ENCODE measurements at places on chromosomes 11 and 22.

GRCh38 chr22:36331912-36332622 is 55.7 kb downstream of the MYH9 start:
- peak; percentile 68 for DNase-seq

DNA sequence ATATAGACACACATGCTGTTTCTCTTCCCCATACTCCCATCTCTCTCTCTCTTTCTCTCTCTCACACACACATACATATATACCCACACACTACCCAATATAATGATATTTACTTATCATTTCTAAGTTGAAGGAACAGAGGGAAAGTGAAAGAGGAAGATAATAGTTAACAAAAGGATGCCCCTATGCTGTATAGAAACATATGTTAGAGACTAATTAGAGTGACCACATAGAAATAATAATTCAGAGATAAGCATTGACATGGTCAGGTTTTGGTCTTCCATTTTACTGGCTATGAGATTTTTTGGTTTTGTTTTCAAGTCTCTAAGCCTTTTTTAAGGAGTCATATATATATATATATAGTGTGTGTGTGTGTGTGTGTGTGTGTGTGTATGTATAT is 445.7 kb upstream of the CHORDC1 start:
- no peak for DNase-seq

DNA sequence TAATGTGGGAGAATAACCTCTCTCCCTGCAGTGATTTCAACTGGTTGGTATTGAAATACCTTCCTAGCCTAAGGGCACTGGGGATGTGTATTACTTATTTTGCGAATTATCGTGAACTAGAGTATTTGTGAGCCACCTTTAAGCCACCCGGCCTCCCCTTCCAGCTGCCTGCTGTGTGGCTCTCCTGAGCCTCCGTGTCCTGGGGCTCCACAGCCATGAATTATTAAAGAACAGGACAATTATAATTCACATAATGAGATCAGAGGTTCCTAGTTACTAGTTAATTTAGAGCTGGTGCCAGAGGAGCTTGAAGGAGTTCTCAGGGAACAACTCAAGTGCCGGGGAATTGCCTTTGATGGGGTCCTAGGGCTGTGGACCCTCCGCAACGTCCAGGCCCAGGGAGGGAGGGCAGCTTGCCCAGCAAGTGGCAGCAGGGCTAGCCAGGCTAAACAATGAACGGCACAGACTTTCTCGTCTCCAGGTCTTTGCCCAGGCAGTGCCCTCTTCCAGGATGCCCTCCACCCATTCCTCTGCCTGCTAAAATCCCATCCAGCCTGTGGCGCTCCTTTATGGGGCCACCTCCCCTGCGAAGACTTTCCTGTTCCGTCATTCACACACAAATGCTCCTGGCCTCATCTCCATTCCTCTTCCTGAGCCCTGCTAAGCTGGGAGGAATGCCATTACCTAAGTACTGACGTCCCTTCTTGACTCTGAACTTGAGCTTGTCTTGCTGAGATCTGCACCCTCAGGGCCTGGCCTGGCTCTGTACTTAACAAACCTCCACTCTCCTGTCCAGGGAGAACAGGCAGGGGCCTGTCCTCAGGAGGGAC is 91.5 kb downstream of the RTL6 start:
- no peak for DNase-seq

DNA sequence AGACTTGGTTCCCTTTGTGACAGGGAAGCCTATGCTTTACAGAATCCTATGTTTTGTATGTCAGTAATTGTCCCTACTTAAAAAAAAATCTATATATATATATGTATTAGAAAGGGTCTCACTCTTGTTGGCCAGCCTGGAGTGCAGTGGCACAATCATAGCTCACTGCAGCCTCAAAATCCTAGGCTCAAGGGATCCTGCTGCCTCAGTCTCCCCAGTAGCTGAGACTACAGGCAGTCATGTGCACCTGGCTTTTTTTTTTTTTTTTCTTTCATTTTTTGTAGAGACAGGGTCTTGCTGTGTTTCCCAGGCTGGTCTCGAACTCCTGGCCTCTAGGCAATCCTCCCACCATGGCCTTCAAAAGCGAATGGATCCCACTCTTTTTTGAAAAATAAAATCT is 2.1 kb upstream of the NEAT1 start:
- DNase-seq: no peak

- DNase-seq: no peak
These were observed 21.9 kb downstream of the SAMM50 start for GRCh38 chr22:43976861-43977795.

- DNase-seq: no peak
These were observed 4.3 kb downstream of the DDX6 start for GRCh38 chr11:118786657-118787056.

DNA sequence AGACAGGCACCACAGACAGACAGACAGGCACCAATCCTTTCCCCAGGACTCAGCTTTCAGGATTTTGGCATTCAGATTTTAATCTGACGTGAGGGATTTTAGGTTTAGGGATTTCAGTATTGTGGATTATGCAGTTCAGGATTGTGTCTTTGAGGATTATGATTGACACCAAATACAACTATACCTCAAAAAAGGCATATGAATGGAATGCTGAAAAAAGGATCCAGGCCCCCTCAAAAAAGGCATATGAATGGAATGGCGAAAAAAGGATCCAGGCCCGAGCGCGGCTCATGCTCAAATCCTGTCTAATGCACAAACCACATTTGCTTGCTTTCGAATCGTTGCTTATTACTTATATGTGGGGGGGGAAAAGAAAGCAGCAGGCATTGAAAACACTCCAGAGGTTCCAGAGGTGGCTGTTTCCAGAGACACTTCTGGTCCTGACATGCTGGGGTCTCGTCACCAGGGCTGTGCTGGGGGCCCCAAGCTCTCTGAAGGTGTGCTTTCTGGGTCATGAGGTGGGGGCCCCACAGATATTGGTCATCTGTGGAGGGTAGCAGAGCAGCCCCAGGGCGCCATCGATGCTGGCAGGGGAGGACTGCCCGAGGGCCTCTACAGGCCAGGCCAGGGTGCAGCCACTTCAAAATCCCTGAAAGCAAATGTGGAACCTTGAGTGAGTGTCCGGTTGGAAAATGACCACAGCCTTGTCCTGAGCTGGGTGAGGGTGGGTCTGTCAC is 16.8 kb upstream of the OSBPL5 start:
- no peak for DNase-seq

GRCh38 chr11:60459345-60459744 is 3.7 kb downstream of the MS4A1 start:
- no peak for DNase-seq

DNA sequence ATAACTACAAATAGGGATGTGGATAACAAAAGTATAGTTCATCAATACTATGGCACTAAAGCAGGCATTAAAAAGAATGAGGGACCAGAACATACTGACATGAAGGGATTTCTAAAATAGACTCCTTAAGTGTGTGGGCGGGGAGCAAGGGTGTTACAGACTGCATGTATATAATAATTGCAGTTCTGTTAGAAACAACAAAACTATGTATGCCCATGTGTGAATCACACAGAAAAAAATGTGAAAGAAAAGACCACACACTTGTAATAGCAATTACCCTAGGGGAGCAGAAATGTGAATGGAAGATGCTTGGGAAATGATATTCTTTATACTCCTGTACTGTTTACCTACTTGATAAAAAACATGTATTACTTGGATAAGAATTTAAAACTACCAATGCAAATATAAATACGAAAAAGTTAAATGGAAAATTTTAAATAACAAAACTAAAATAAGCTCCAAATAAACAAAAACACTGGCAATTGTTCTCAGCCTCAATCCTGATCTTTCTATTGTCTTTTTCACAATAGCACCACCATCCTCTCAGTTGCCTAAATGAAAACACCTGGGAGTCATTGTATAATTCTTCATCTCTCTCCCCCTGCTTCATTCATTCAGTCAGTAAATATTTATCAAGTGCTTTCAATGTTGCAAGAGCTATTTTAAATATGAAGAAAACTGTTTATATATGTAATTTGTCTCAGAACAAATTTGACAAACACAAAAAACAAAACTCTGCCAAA is 129.8 kb downstream of the FCHSD2 start:
- DNase-seq: no peak

DNA sequence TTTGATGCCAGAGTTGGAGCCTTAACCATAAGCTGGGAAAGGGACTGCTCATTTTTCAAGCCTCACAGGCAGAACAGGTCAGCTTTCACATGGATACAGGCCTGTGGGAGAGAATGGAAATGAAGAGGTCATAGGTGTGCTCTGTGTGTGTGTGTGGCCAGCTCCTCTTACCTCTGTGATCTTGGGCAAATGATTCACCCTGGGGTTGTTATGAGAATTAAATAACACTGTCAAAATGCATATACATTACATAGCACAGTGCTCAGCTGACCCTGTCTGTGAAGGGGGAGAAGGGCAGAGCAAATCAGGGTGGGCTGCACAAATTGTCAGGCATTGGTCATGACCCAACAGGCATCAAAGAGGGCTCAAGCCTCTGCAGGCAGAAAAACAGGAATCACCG is 372.5 kb downstream of the TENM4 start:
- no peak for DNase-seq

GRCh38 chr11:112778877-112779266 is 182.3 kb upstream of the NCAM1 start:
- no peak for DNase-seq

DNA sequence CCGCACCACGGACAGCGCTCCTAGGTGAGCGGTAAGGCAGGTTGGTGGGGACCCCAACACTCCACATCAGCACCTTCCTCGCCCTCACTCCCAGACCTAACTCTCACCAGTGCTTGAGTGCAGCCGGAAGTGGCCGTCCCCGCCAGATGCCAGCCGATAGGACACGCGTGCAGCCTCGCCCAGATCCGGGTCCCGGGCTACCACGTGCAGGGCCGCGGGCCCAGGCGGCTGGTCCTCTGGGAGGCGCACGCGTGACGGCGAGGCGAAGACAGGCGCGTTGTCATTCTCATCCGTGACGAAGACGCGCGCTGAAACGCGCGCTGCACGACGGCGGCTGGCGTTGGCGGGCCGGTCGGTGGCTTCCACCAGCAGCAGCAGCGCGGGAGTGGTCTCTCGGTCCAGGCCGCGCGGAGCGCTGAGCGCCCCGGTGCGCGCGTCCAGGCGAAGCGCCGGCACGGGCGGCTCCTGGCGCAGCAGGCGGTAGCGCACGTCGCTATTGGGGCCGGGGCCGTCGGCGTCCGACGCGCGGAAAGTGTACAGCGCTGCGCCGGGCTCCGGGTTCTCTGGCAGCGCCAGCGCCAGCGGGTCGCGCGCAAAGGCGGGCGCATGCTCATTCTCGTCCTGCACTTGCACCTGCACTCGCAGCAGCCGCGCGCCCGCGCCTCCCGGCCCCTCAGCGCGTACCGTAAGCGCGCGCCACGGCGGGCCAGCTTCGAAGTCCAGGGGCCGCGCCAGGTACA is 10.8 kb upstream of the TPP1 start:
- DNase-seq: no peak

DNA sequence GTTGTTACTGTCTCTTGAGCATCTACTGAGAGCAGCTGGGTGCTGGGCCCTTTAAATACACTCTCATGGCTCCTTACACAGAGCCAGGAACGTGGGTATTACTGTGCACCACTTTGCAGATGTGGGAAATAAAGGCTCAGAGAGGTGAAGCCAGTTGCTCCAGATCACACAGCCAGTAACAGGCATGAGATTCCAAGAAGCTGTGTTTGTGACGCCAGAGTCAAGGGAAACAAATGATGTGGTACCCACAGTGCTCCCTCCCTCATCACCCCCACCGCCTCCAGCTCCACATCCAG is 1.4 kb upstream of the PRDM11 start:
- DNase-seq: no peak

GRCh38 chr11:131095511-131096185 is 179.4 kb upstream of the SNX19 start:
- DNase-seq: no peak

DNA sequence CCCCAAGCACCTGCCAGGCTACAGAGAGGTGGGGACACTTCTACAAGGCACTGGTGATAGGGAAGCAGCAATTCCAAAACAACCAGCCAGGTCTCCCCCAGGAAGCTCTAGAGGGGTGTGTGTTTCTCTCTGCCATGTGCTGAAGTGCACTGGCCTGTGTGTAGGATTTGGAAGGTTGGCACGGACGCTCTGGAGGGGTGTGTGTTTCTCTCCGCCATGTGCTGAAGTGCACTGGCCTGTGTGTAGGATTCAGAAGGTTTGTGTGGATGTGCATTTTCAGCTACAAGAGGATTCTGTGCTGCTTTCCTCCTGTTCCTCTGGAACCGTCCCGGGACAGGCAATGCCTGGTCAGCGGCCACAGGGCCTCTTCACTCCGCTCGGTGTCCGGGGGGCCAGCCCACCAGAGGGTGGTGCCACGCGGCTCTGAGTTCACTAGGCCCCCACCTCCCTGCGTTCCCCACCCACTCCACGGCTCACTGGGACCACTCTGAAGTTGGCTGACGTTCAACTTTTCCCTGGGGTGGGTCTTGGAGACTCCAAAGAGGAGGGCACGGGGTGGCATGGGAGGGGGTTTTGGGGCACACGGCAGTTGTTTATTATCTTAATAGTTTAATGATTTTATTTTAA is 552.8 kb downstream of the BRD1 start:
- DNase-seq: no peak

DNA sequence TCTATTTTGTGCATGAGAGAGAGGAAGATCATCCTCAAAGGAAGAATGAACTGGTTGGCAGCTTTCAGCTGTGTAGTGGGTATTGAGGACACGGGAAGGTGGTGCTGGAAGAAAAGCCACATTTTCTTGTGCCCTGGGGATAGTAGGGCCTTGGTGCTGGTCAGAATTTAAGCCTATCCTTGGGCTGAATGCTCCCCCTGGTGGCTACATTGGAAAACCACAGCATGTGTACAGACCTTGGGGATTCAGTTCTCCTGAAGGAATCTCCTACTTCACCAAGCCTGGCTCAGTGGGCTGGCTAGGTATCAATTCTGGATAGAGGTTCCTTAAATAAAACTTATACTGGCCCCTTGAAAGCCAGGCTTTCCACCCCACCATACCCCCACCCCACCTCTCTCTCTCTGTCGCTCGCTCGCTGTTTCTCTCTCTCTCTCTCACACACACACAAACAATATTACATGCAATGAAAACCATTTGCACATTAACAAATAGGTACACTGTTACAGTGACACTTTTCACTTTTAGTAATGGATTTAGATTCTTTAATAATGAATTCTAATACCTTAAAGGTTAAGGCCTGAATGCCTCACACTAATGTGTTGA is 2.8 kb upstream of the OR51M1 start:
- peak; percentile 66 for DNase-seq
